Activated CD4-positive, alpha-beta T cell treated with anti-CD3 and anti-CD28 coated beads, Interleukin-2, amount 50 U/mL, for 24 hours (primary cell): ENCODE measurements at places on chromosomes 12 and 14.

DNA sequence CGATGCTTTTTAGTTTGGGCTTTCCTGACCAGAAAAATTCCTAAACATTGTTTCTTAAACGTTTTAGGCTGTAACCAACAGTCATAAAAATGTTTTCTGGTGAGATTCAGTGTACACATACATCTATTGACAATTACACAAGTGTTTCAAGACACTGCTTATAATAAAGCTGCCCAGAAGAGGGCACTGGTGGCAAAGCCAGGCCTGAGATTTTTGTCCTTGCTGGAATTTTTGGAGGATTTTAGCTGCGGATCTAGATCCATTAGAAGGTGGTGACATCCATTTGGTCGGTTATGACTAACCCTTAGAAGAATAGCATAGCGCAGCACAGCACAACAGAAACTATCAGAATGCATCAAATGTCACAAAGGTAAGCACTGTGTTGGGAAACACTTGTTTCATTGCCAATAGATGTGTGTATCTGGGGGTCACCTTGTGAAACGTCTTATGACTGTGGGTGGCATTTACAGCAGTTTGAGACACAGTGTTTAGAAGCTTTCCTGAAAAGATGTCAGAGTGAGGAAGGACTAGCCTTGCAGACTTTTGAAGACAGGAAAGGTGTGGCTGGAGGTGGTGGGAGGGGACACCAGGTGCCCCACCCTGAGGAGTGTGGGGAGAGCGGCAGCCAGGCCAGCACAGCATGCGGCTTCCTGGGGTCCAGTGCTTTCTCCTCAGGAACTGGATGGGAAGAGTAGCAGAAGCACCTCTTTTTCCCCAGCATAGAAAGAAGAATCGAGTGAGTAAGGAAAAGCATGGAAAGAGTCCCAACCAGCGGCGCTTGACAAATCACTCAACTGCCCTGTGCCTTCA, 54.7 kb upstream of the FKBP4 start:
- DNase-seq, result no peak

GRCh38 chr14:54189748-54190354, 207.0 kb upstream of the CDKN3 start:
- DNase-seq, result no peak

DNA sequence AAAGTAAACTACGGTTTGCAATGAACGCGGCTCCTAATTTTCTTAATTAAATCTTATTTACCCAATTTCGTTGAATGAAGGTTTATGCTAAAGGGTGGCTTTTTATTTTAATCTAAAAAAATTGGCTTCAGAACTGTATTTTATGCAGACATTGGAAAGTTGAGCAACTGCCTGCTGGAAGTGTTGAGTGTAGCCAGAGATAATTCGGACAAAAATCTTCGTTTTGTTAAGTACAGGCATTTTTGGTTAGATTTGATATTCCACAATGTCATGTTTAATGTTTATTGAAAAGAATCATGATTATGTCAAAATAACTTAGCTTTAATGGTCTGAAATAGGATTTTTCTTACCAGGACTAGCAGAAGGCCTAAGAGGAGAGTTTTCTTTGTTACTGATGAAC, 875 bp downstream of the IRAK3 start:
- DNase-seq, result no peak

- DNase-seq, result no peak
Measured at GRCh38 chr14:67815573-67816225, 691 bp downstream of the ZFYVE26 start.

GRCh38 chr14:46887144-46887543, 235.6 kb upstream of the RPL10L start:
- no peak for DNase-seq

GRCh38 chr12:105485921-105486320, 155.4 kb downstream of the C12orf75 start:
- DNase-seq, result no peak

DNA sequence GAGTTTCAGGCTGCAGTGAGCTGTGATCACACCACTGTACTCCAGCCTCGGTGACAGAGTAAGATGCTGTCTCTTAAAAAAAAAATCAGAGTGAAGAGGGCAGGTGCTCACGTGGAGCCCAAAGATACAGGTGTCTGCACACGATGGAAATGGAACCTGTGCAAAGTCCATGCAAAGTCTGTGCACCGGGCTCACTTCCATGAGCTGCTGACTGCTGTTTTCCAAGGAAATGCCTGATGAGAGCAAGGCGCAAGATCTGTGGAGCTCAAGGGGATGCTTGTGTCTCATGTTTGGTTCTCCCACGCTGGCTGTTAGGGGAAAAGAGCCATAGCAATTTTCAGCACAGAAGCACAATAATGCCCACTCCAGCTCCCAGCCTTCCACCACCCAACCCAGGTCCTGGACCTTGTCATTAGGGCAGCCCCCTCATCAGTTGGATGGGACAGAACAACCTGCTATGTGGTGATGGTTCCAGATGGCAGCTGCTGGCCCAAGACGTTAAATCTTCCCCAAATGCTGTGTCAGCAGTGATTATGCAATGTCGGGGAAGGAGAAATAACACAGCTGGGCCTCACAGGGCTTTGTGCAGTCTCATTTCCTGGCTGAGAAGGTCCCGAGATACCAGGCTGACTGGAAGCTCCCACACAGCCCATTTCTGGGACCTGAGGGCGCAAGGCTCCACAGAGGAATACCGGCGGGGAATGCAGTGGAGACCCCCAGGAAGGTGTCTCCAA, 27.9 kb upstream of the DICER1 start:
- DNase-seq, result no peak

- no peak for DNase-seq
Measured at GRCh38 chr14:101780887-101781239, 19.4 kb downstream of the PPP2R5C start.

DNA sequence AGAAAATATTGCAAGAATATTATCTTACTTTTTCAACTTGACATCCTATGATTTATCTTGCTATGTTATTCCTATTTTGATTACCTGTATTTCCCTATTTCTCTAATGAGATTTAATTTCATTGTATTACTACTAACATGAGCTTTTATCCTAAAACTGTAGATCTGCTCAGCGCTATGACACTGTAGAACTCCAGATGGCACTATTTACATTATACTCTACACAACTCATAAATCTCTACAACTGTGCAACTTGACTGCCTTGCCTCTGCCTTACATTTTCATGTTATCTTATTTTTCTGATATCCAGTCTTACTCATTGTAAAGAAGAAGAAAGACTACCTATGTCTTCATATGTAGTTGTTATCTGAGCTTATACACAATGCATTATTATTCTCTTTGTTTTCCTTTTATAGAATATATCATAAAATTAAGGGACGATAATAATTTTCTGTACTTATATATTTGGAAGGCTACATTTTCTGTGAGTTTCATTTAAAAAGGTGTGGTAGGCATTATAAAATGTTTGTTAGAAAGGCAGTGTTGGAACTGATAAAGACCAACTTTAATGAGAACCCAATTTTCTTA, 24.1 kb downstream of the NUP37 start:
- DNase-seq, result no peak

DNA sequence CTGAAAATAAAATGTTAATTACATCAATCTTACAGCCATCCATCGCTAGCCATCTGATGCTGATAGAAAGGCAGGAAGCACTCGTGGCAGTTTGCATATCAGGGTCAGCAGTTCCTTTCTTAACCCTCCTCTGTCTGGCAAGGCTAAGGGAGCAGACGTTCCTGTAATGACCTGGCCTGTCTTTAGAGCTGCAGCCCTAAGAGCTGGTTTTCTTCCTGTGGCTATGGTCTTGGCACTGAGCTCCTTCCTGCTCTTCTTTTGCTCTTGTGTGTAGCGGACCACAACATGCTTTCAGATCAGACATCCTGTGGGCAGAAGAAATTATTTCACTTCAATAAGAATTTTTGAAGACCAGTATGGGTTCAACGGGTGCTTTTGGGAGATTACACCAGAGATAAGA, 170.4 kb downstream of the DAD1 start:
- DNase-seq, result no peak

DNA sequence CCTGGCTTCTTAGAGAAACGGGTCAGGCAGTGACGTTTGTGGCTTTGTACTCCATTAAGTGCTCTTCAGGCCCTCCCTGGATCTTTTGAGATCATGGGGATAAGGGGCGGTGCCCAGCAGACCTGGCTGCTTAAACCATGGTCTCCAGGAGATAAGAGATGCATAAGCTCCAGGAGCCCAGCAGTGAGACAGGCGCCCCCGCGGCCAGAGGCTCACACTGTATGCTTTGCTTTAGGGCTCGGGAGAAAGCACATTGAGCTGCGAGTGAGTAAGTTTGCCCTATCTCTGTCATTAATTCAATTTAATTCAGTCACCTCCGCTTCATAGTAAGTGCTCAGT, 359.5 kb downstream of the CACNA1C start:
- DNase-seq, result no peak

DNA sequence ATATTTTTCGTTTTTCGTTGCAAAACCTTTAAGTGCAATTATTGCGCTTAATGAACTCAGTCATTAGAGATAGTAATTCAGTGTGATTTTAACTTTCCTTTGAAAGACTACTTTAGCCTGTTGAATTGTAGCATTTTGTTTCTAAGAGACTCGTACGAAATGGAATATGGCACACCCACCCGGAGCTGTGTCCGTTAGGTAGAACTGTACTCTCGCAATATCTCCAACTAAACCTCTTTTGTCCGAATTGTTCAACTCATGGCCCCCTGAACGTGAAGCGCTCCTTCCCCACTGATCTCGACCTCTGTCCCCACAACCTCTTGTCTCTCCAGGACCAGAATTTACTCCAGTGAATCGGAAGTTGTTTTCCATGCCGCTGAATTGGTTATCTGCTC, 800 bp downstream of the PCNX4 start:
- no peak for DNase-seq
